ENCODE measurements at places on chromosomes 5 and 9.

DNA sequence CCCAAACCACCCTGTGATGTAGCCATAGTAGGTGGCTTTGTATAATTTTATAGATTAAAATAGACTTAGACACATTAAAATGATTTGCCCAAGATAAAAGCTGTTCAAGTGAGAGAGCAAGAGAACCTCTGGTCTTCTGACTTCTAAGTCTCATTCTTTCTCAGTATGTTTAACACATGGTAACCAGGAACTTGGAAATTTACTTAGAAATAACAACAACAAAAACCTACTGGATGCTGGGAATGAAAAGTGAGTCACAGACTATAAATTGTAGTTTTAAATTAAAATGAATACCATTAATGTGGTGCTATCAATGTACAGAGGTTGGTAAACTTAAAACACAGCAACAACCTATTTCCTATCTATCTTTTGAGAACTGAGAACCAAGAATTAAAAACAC is 30.4 kb downstream of the HMGCR start:
- no peaks in the 10 kb centered on the region for H3K27me3 ChIP-seq
- H3K27ac ChIP-seq: no peak overlapping the region
- H3K4me1 ChIP-seq: no peaks in the 10 kb centered on the region
- DNase-seq: no peak
- H3K4me3 ChIP-seq: no peak overlapping the region

- no peaks in the 10 kb centered on the region for H3K4me1 ChIP-seq
- peaks cover 30% of the 10 kb centered on the region for H3K27me3 ChIP-seq
- no peak overlapping the region for H3K4me3 ChIP-seq
- no peaks in the 10 kb centered on the region for H3K36me3 ChIP-seq
- no peak overlapping the region for H3K27ac ChIP-seq
Measured at GRCh38 chr9:130295431-130295830, 29.9 kb downstream of the HMCN2 start.

GRCh38 chr5:130871346-130872086 is 293.5 kb downstream of the HINT1 start:
- DNase-seq: peak; percentile 36
- peaks cover 12% of the 10 kb centered on the region for H3K4me1 ChIP-seq
- no peak overlapping the region for H3K27ac ChIP-seq
- H3K36me3 ChIP-seq: no peaks in the 10 kb centered on the region

DNA sequence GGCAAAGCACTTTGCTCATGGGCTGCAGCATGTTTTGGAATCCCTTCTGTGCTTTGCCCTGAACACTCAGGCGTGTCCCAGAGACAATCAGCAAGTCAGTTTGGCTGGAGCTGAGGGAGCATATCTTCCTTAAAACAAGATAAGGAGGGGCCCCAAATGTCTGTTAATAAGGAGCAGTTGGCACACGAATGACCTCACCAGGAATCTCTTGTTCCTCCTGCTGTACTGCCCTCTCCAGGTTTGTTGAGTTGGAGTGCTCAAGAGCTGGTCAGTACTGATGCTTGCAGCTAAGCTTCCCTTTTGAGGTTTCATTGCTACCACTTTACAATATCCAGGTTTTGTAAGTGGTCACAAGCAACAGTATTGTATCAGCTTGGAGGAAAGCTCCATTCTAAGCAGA is 101.3 kb upstream of the EGFLAM start:
- no peaks in the 10 kb centered on the region for H3K36me3 ChIP-seq
- H3K27ac ChIP-seq: no peak overlapping the region
- no peak for DNase-seq
- no peaks in the 10 kb centered on the region for H3K4me1 ChIP-seq
- H3K27me3 ChIP-seq: no peaks in the 10 kb centered on the region

DNA sequence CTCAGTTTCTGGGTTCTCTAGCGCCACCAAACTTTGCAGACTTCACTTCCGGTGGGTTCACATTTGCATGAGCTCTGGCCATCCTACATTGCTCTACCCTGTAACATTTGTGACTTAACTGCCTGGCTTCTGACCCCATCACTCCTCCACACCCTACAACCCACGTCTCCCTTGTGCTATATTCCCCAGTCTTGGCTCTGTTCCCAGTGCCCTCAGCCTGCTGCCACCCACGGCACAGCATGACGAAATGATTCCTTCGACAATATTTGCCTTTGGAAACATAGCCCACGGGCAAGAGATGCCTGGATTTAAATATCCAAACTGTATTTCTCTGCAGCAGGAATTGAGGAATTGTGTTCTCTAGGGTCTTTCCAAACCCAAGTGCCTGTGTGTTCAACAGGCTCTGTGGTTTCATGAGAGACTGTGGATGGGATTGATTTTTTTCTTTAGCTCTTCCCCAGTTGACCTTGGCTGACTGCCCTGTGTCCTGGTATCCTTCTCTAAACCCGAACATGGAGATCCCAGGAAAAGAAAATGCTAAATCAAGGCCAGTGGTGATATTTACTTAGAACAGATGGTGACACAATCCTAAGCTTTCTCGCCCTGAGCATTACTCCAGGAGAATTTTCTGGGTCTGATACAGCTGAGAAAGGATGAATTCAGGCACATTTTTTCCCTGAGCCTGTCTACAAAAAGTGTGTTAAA is 44.4 kb upstream of the GRIA1 start:
- H3K27ac ChIP-seq: peak overlapping the region; percentile 66
- H3K36me3 ChIP-seq: no peaks in the 10 kb centered on the region
- peak overlapping the region; percentile 24 for H3K4me3 ChIP-seq
- H3K27me3 ChIP-seq: no peaks in the 10 kb centered on the region
- peak; percentile 88 for DNase-seq

- H3K36me3 ChIP-seq: no peaks in the 10 kb centered on the region
- peaks cover 3% of the 10 kb centered on the region for H3K4me1 ChIP-seq
- peak overlapping the region; percentile 90 for H3K27ac ChIP-seq
- H3K27me3 ChIP-seq: no peaks in the 10 kb centered on the region
Measured at GRCh38 chr5:157859227-157859575, 256 bp upstream of the CLINT1 start.

- no peak overlapping the region for H3K27ac ChIP-seq
- no peaks in the 10 kb centered on the region for H3K27me3 ChIP-seq
- H3K36me3 ChIP-seq: no peaks in the 10 kb centered on the region
- no peaks in the 10 kb centered on the region for H3K4me1 ChIP-seq
Measured at GRCh38 chr9:69835277-69836080, 14.9 kb downstream of the CFAP95 start.

- peaks cover 22% of the 10 kb centered on the region for H3K4me1 ChIP-seq
- peak; percentile 96 for DNase-seq
- H3K4me3 ChIP-seq: peak overlapping the region; percentile 96
- H3K27ac ChIP-seq: peak overlapping the region; percentile 96
- no peaks in the 10 kb centered on the region for H3K27me3 ChIP-seq
- no peaks in the 10 kb centered on the region for H3K36me3 ChIP-seq
Measured at GRCh38 chr5:72108202-72109061, 1.2 kb downstream of the MAP1B start.

DNA sequence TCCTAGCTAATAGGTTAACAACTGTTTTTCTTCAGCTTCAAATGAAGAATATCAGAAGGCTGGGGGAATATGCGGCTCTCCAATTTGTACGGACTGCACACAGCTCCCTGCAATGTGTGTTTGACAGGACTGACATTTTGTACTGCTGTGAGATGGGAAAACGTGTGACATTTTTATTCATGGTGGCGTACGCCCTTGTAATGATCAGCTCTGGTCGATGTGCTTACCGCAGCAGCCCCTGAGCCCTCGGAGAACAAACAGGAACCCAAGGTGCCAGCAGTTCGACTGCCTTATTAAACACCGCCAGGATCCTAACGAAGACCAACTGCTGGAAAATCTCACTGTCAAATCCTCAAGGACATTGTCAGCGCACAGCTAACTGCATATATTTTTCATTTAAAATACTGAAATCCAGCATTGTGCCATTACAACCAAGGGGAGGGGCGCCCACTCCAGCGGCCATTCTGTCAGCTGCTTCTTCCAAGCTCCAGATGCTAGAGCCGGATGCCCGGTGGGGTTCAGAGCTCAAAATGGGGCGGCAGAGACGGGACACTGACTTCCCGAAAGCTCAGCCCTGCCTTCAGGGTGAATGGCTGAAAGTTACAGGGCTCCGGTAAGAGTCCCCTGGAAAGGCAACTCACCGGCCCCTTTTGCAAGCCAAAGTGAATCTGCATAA is 66.8 kb downstream of the CRB2 start:
- DNase-seq: no peak
- H3K27me3 ChIP-seq: no peaks in the 10 kb centered on the region
- no peaks in the 10 kb centered on the region for H3K4me1 ChIP-seq
- peaks cover 19% of the 10 kb centered on the region for H3K36me3 ChIP-seq

GRCh38 chr9:91411096-91411771 is 12.4 kb downstream of the NFIL3 start:
- no peaks in the 10 kb centered on the region for H3K4me1 ChIP-seq
- no peak overlapping the region for H3K4me3 ChIP-seq
- H3K27ac ChIP-seq: no peak overlapping the region

GRCh38 chr5:124951661-124952060 is 205.2 kb upstream of the ZNF608 start:
- DNase-seq: no peak
- H3K36me3 ChIP-seq: no peaks in the 10 kb centered on the region
- peak overlapping the region; percentile 10 for H3K27ac ChIP-seq
- H3K4me3 ChIP-seq: no peak overlapping the region
- no peaks in the 10 kb centered on the region for H3K27me3 ChIP-seq

GRCh38 chr5:60597572-60598320 is 102.2 kb downstream of the DEPDC1B start:
- H3K27ac ChIP-seq: peak overlapping the region; percentile 56
- H3K4me3 ChIP-seq: peak overlapping the region; percentile 1
- DNase-seq: no peak
- no peaks in the 10 kb centered on the region for H3K4me1 ChIP-seq

GRCh38 chr5:78958672-78959445 is 26.3 kb downstream of the ARSB start:
- DNase-seq: no peak
- no peaks in the 10 kb centered on the region for H3K27me3 ChIP-seq
- H3K4me1 ChIP-seq: no peaks in the 10 kb centered on the region
- no peak overlapping the region for H3K27ac ChIP-seq
- no peaks in the 10 kb centered on the region for H3K36me3 ChIP-seq

- H3K4me3 ChIP-seq: no peak overlapping the region
- H3K4me1 ChIP-seq: peaks cover 43% of the 10 kb centered on the region
- peak; percentile 53 for DNase-seq
- peaks cover 53% of the 10 kb centered on the region for H3K36me3 ChIP-seq
- no peak overlapping the region for H3K27ac ChIP-seq
- H3K27me3 ChIP-seq: peaks cover 12% of the 10 kb centered on the region
Measured at GRCh38 chr9:136723362-136723976, 11.1 kb downstream of the DIPK1B start.

- H3K27ac ChIP-seq: peak overlapping the region; percentile 75
- H3K27me3 ChIP-seq: no peaks in the 10 kb centered on the region
- peaks cover 76% of the 10 kb centered on the region for H3K4me1 ChIP-seq
Measured at GRCh38 chr9:88996921-88997235, 5.6 kb downstream of the S1PR3 start.
